CD4-positive, CD25-positive, alpha-beta regulatory T cell (primary cell): ENCODE measurements at places on chromosomes 5 and 9. TPM values are rescaled to one million over a fixed set of nuclear protein-coding genes. Genes with fewer than 3 reads are reported as not detected.
A peak's percentile ranks its signal among the peaks of the same experiment; 100 is the strongest.

The OBP2B gene
- not detected for total RNA-seq

GRCh38 chr5:121949885-121950284 lies 11.9 kb upstream of the SRFBP1 start:
- no peak overlapping the region for H3K4me3 ChIP-seq
- no peaks in the 10 kb centered on the region for H3K36me3 ChIP-seq
- no peak overlapping the region for H3K27ac ChIP-seq
- H3K4me1 ChIP-seq = no peaks in the 10 kb centered on the region

The RNF183 gene
- total RNA-seq = not detected

DNA sequence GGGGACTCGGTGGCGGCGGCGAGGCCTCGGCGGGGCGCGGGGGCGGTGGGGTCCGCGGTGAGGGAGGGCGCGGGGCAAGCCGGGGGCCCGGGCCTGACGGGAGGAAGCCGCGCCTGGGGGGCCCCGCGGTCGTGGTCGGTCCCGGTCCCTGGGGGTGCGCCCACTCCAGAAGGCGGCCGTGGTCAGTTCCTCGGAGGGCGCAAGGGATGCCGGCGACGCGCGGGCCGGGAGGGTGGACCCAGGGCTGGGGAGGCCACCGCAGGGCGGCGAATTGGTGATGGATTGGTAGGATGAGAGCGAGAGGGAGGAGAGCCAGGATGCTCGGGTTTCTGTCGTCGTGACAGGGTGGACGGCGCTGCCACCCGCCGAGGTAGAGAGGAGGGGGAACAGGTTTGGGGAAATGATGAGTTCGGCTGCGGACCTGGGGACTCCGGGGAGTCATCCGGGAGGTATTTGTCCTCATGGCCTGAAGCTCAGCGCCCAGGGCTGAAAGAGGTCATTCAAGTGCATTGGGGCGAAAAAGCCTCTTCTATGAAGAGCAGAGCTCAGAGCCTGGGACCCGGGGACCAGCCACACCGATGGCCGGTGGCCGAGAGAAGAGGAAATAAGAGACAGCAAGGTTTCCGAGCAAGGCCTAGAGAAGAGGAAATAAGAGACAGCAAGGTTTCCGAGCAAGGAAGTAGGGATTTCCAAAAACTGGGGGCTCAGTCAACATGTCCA lies 557 bp downstream of the GNG10 start:
- peak; percentile 16 for DNase-seq
- peak overlapping the region; percentile 72 for H3K27ac ChIP-seq
- H3K4me1 ChIP-seq = peaks cover 22% of the 10 kb centered on the region
- H3K27me3 ChIP-seq = no peaks in the 10 kb centered on the region
- peak overlapping the region; percentile 76 for H3K4me3 ChIP-seq

- H3K4me1 ChIP-seq = no peaks in the 10 kb centered on the region
- H3K36me3 ChIP-seq = no peaks in the 10 kb centered on the region
- no peak overlapping the region for H3K27ac ChIP-seq
- no peak for DNase-seq
- no peaks in the 10 kb centered on the region for H3K27me3 ChIP-seq
- H3K4me3 ChIP-seq = no peak overlapping the region
These were observed 467.0 kb downstream of the CDH10 start for GRCh38 chr5:24177821-24178220.

GRCh38 chr5:60382716-60383115 lies 317.2 kb downstream of the DEPDC1B start:
- H3K4me3 ChIP-seq = no peak overlapping the region
- no peak overlapping the region for H3K27ac ChIP-seq
- H3K27me3 ChIP-seq = no peaks in the 10 kb centered on the region
- no peaks in the 10 kb centered on the region for H3K4me1 ChIP-seq
- no peak for DNase-seq

DNA sequence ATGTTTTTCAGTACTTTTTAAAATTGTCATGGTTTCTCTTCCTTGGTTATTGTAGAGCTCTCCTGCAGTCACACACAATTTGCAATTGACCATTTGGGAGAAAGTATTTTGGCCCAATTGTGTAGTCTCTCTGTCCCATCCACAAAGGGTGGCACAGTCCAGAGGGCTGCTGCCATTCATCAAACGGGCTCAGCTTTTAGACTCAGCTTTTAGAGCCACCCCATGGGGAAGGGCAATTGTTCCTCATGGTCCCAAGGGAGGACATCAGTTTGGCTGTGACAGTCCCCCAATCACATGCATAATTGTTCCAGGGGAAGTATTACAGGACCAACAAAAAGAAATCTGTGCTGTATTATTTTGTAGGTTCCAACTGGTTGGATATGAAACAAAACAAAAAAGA lies 207.6 kb downstream of the ZNF462 start:
- no peaks in the 10 kb centered on the region for H3K4me1 ChIP-seq
- no peaks in the 10 kb centered on the region for H3K36me3 ChIP-seq
- H3K4me3 ChIP-seq = no peak overlapping the region

DNA sequence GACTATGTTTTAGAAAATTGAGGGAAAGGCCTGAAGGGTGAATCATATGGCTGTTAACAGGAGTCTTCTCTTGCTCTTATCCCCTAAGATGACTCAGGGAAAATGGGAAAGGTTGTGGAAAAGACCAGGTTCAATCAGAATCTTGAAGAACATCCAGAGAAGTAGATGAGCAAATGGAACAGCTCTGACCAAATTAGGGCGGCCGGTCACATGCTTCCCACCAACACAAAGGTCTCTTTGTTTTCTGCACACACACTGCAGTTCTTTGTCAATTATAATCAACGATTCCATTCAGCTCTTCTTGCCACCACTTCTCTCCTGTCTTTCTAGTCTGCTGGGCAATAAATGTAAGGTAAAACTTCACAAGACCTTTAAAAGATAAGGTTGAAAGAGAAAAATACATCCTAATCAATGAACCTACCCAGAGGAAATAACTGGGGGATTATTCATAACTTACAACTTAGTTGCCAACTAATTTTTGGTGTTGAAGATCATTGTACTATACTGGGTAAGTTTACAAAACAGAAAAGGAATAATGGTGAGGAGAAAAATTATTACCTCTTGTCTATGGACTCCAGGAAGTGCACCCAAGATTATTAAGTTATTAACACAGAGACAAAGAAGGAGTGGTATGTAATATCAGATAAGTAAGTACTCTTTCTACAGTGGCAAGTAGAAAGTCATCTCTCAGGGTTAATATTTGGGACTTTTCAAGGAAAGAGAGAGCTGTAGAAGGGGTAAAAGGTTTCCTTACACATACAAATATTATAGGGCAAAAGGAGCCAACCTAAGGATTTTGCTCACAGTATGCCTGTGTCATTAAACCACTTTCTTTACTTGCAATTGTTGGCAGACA lies 441.9 kb upstream of the PIK3R1 start:
- H3K27me3 ChIP-seq = no peaks in the 10 kb centered on the region
- H3K4me3 ChIP-seq = no peak overlapping the region
- no peak for DNase-seq
- H3K4me1 ChIP-seq = no peaks in the 10 kb centered on the region
- H3K36me3 ChIP-seq = no peaks in the 10 kb centered on the region
- H3K27ac ChIP-seq = no peak overlapping the region

- no peaks in the 10 kb centered on the region for H3K27me3 ChIP-seq
- no peak for DNase-seq
- no peaks in the 10 kb centered on the region for H3K36me3 ChIP-seq
- no peak overlapping the region for H3K27ac ChIP-seq
- peaks cover 12% of the 10 kb centered on the region for H3K4me1 ChIP-seq
These were observed 5.9 kb upstream of the NACC2 start for GRCh38 chr9:136100700-136101614.

DNA sequence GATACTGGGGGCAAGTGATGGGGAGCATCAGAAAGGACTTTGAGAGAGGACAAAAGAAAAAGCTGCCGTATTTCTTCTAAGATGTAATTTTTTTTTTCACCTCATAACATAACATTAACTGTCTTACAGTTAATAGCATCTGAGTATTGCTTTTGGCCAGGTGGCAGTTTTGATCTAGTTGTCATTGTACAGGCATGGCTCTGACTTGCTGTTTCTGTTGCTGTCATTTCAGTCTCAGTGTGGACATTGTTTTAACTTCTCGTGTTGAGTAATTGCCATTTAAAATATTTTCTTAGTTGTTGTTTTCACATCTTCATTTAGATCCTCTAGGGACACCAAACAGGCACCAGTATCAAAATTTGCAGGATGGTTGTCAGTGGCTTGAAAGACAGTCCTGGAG lies 12.4 kb downstream of the SMAD5 start:
- H3K27ac ChIP-seq = no peak overlapping the region
- no peaks in the 10 kb centered on the region for H3K36me3 ChIP-seq
- H3K4me1 ChIP-seq = no peaks in the 10 kb centered on the region
- no peak for DNase-seq
- no peaks in the 10 kb centered on the region for H3K27me3 ChIP-seq

GRCh38 chr5:96928931-96929708 lies 6.8 kb upstream of the LNPEP start:
- no peak overlapping the region for H3K27ac ChIP-seq
- no peak for DNase-seq
- H3K27me3 ChIP-seq = no peaks in the 10 kb centered on the region
- H3K4me1 ChIP-seq = peaks cover 40% of the 10 kb centered on the region

DNA sequence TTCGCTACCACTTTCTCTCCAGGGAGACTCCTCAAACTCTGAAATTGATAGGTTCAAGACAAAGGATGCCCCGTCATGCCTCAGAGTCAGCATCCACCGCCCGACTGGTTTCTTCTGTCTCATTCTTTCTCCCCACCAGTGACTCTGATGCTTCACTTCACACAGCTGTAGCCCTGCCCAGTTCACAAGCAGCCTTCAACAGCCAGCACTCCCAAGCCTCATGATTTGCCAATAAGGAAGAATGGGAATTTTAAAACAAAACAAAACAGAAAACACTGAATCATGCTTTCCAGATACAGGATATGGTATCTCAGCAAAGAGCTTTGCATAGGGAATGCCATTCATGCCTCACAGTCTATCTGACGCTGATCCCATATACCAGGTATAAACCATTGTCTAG lies 371.2 kb upstream of the RORB start:
- no peaks in the 10 kb centered on the region for H3K27me3 ChIP-seq
- H3K36me3 ChIP-seq = no peaks in the 10 kb centered on the region
- no peak for DNase-seq
- no peaks in the 10 kb centered on the region for H3K4me1 ChIP-seq
- no peak overlapping the region for H3K27ac ChIP-seq
- H3K4me3 ChIP-seq = no peak overlapping the region

- H3K36me3 ChIP-seq = no peaks in the 10 kb centered on the region
- no peak overlapping the region for H3K27ac ChIP-seq
- no peaks in the 10 kb centered on the region for H3K4me1 ChIP-seq
- no peaks in the 10 kb centered on the region for H3K27me3 ChIP-seq
- DNase-seq = no peak
These were observed 4.1 kb upstream of the PCDHAC2 start for GRCh38 chr5:140962190-140962589.

- no peak overlapping the region for H3K4me3 ChIP-seq
- no peaks in the 10 kb centered on the region for H3K4me1 ChIP-seq
- H3K36me3 ChIP-seq = no peaks in the 10 kb centered on the region
These were observed 37.1 kb downstream of the DMRT2 start for GRCh38 chr9:1087120-1087881.

The SMIM33 gene
- total RNA-seq = 0.54 TPM

DNA sequence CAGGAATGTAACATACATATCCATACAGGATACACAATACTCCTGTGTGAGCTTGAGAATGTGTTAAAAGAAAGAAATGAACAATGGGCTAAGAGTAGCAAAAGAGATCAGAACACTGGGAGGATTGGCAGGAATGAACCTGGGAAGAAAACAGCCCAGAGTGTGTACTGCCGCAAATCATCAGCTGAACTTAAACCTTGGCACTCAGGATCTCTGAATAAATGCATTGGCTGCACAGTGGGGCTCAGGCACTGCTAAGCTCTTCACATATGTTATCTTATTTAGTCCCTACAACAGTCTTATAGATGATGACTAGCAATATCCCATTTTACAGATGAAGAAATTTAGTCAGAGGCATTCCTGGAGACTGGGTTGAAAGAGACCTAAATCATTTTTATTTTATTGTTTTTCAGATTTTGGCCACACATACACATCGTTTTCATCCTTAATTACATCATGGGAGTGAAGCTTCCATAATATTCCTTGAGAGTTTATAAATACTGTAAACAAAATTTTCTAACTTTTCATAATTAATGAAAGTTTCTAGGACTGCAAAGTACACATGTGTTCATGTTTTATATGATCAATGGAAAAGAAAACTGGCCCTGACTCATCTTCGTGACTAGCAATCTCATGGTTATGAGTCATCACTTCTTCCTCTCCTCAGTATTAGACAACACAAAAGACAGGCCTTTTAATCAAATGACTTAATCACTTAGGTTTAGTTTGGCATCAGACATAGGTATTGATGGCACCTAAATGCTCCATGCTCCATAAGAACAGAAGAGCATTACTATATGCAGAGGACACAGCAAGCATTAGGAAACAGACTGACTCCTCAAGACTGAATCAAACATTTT lies 59.2 kb downstream of the CDH18 start:
- H3K4me1 ChIP-seq = no peaks in the 10 kb centered on the region
- H3K36me3 ChIP-seq = no peaks in the 10 kb centered on the region
- no peak for DNase-seq
- H3K27ac ChIP-seq = no peak overlapping the region

- H3K4me3 ChIP-seq = no peak overlapping the region
- H3K36me3 ChIP-seq = no peaks in the 10 kb centered on the region
- peaks cover 5% of the 10 kb centered on the region for H3K4me1 ChIP-seq
- H3K27ac ChIP-seq = no peak overlapping the region
- DNase-seq = peak; percentile 62
These were observed 23.3 kb downstream of the CAVIN4 start for GRCh38 chr9:100601216-100601615.

The SPATA31D1 gene
- not detected for total RNA-seq

DNA sequence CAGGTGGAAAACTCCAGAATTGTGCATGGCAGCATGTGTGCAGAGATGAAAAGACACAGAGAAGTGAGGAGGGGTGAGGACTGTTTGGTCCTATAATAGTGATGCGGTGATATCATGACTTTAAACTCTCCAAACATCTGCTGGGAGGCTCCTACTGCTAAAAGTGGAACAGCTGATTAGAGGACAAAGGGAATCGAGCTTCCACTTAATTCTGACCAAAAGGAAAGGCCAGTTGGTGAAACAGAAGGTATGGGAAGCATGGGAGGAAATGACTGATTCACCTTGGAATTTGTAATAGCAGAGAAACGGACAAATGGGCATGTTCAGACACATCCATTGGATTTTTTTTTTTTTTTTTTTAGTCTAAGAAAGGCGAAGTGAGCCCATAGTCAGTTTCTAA lies 67.5 kb upstream of the MAMDC2 start:
- H3K4me1 ChIP-seq = no peaks in the 10 kb centered on the region
- no peak for DNase-seq
- no peaks in the 10 kb centered on the region for H3K27me3 ChIP-seq
- no peak overlapping the region for H3K27ac ChIP-seq
- no peak overlapping the region for H3K4me3 ChIP-seq

The FOXI1 gene
- total RNA-seq = not detected

GRCh38 chr9:110383491-110383890 lies 45.8 kb upstream of the TXNDC8 start:
- no peak overlapping the region for H3K27ac ChIP-seq
- H3K36me3 ChIP-seq = no peaks in the 10 kb centered on the region
- H3K4me3 ChIP-seq = no peak overlapping the region
- no peaks in the 10 kb centered on the region for H3K4me1 ChIP-seq
- no peak for DNase-seq
- H3K27me3 ChIP-seq = no peaks in the 10 kb centered on the region

The FREM1 gene
- 0.67 TPM for total RNA-seq

GRCh38 chr9:82726424-82727276 lies 336.3 kb downstream of the RASEF start:
- H3K4me1 ChIP-seq = no peaks in the 10 kb centered on the region
- H3K27me3 ChIP-seq = no peaks in the 10 kb centered on the region
- H3K36me3 ChIP-seq = no peaks in the 10 kb centered on the region

The SOHLH1 gene
- not detected for total RNA-seq

The GADD45G gene
- total RNA-seq = 15.7 TPM

The CDH18 gene
- not detected for total RNA-seq

The UGT3A1 gene
- total RNA-seq = not detected

The NDUFB6 gene
- 19.6 TPM for total RNA-seq
